T-cell (primary cell): ENCODE measurements at places on chromosomes 1 and 21.

DNA sequence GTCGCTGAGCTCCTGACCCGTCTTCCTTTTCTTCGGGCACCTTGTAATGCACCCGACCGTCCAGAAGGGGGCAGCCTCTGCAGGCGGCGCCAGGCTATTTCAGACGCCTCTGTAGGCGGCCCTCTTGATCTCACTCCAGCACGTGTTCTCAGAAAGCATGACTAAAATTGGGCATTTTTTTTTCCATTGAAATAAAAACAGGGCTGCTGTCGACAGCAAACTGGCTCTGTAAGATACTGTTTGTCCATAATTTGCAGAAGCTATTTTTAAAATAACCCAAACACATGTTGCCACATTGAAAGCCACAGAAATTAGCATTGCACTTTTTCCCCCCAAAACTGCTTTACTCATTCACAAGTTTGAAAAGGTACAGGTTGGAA is 78.0 kb downstream of the STUM start:
- DNase-seq, result peak; percentile 66

- no peak for DNase-seq
These were observed 5.7 kb upstream of the PLPP3 start for GRCh38 chr1:56584910-56585528.

GRCh38 chr1:197218857-197219256 is 49.2 kb upstream of the CRB1 start:
- no peak for DNase-seq

DNA sequence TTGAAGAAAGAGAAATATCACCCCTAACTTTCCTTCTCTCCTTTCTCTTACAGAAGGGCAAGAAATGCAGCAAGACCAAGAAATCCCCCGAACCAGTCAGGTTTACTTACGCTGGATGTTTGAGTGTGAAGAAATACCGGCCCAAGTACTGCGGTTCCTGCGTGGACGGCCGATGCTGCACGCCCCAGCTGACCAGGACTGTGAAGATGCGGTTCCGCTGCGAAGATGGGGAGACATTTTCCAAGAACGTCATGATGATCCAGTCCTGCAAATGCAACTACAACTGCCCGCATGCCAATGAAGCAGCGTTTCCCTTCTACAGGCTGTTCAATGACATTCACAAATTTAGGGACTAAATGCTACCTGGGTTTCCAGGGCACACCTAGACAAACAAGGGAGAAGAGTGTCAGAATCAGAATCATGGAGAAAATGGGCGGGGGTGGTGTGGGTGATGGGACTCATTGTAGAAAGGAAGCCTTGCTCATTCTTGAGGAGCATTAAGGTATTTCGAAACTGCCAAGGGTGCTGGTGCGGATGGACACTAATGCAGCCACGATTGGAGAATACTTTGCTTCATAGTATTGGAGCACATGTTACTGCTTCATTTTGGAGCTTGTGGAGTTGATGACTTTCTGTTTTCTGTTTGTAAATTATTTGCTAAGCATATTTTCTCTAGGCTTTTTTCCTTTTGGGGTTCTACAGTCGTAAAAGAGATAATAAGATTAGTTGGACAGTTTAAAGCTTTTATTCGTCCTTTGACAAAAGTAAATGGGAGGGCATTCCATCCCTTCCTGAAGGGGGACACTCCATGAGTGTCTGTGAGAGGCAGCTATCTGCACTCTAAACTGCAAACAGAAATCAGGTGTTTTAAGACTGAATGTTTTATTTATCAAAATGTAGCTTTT is 2.4 kb downstream of the CCN1 start:
- DNase-seq, result no peak

DNA sequence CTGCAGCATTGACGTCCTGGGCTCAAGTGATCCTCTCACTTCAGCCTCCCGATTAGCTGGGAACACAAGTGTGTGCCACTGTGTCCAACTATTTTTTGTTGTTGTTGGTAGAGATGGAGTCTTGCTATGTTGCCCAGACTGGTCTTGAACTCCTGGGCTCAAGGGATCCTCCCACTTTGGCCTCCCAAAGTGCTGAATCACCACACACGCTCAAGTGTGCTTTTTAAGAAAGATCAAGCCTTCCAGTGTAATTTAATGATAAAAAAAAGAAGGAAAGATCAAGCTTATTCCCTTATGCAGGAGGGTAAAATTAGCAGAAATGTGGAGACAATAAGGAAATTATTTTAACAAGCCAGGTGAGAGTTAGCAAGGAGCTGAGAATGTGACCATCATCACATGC is 61.1 kb upstream of the SERBP1 start:
- no peak for DNase-seq
